OCI-M1 (cell line): ENCODE measurements at places on chromosomes 6 and 20.
A peak's percentile ranks its signal among the peaks of the same experiment; 100 is the strongest.

DNA sequence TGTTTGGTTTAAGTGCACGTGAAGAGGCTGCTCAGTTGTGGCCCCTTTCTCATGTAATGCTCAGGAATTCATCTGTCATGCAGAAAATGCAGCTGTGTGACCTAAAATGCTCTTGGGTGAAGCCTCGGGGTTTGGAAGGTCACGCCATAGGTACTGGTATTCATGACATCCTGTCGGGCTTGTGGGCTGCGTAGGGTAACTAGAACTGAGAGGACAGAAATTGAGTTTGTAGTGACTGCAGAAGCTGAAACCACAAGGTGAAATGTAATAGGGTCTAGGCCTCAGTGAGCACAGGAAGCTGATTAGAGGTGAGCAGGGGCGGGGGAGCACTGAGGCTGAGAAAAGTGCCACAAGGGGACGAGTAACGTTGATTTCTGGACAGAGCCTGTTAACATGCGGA, 128.8 kb downstream of the SOBP start:
- no peak for DNase-seq

DNA sequence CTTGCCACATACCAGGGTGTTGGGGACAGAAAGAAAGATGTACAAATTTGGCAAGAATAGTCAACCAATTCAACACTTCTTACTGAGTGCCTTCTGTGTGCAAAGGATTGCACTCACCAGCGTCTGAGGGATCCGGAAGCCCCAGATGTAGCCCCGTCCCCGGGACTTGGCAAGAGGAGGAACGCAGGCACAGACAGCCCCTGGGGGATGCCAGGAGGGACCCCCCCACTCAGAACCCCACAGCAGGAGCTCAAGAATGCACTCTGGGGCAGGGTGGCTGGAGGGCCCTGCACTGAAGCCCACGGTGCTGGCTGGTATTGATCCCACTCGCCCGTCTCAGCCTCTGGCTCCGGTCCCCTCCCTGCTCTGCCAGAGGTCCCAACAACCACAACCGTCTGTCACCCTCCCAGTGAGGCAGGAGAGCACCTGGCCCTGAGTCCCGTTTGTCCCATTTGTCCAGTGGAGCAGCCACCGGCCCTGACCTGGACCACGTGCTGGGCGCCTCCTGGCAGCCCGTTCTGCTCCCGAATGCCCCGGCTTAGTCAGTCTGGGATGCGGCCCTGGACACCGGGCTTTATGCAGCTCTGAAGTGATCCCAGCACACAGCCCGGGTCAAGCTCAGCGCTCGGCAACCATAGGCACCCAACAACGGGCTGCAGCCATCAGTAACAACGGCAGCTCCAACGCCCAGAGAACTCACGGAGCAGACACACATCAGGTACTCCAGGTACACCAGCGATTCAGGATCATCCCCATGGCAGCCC, 128.7 kb downstream of the DLL1 start:
- no peak for DNase-seq

DNA sequence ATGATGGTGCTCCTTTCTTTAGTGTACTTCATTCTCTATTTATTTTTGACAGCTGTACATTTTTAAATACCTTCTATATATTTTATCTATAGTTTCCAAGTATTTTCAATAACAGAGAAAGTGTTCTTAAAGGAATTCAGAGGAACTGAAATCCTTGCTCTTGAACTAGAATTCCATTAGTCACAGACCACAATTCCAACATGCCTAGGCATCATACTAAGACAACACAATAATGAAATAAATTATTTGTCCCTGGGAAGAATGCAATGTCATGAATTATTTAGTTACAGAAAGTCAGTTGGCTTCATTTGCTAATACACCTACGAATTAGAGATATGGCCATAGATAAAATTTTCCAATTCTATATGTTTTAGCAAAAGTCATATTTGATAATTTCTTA, 671.2 kb downstream of the EPHA7 start:
- no peak for DNase-seq

- DNase-seq: no peak
Observed at GRCh38 chr6:149168968-149169367, 148.5 kb upstream of the TAB2 start.

DNA sequence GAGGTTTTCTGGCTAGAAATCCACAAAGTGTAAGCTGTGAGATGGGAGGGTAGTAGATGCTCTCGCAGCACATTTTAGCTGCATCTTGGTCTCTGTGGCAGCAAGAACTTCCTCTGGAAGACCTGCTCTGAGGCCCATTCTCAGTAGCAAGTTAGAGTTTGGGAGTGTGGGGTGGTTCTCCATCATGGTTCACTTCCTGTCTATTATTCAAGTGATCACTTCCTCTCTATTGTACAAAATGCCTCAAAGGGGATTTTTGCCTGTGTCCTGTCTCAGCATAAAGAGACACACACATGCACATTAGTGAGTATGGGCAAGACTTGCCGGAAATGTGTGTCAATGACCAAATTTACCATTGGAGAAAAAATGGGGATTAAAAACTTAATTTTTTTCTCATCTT, 42.5 kb downstream of the LYRM2 start:
- no peak for DNase-seq

- no peak for DNase-seq
Observed at GRCh38 chr6:167717455-167717854, 109.3 kb upstream of the AFDN start.

- no peak for DNase-seq
Observed at GRCh38 chr20:2065099-2065498, 36.5 kb upstream of the STK35 start.

- peak; percentile 95 for DNase-seq
Observed at GRCh38 chr6:146914489-146915483, 289.4 kb upstream of the STXBP5 start.

- no peak for DNase-seq
Observed at GRCh38 chr6:21845439-21846140, 252.0 kb downstream of the SOX4 start.

- no peak for DNase-seq
Observed at GRCh38 chr6:163165922-163166321, 248.6 kb upstream of the QKI start.

DNA sequence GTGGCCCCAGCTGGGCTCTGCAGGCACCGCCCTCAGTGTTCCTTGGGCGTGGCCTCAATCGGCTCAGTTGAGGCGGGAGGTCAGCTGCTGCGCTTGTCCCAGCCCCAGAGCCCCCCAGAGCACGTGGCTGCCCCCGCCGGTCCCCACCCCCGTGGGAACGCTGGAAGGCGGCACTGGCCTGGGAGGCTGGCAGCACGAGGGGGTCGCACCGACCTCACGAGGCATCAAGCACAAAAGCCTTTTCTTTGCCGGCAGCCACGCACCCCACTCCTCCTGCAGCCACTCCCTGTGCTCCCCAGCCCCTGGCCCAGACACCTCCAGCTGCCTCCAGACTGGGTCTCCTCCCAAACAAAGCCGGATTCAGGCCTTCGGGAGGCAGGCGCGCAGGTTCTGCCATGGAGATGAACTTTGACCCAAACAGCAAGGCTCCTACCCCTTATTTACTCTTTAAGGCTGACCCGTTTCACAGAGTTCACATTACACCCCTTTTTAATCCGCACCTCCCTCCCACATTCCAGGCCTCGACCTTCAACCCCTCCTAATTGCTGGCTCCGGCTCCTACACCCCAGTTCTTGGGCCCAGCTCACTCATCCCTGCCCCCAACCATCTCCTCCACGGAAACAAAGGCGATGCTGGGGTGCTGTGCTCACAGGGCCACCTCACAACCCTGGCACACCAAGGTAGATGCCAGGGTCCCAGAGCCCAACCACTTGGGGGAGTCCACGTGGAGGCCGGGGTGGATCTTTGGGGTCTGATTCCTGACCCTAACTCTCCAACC, 111.7 kb downstream of the NOL4L start:
- DNase-seq: no peak

- peak; percentile 66 for DNase-seq
Observed at GRCh38 chr6:50128420-50129005, 78.8 kb upstream of the DEFB112 start.

DNA sequence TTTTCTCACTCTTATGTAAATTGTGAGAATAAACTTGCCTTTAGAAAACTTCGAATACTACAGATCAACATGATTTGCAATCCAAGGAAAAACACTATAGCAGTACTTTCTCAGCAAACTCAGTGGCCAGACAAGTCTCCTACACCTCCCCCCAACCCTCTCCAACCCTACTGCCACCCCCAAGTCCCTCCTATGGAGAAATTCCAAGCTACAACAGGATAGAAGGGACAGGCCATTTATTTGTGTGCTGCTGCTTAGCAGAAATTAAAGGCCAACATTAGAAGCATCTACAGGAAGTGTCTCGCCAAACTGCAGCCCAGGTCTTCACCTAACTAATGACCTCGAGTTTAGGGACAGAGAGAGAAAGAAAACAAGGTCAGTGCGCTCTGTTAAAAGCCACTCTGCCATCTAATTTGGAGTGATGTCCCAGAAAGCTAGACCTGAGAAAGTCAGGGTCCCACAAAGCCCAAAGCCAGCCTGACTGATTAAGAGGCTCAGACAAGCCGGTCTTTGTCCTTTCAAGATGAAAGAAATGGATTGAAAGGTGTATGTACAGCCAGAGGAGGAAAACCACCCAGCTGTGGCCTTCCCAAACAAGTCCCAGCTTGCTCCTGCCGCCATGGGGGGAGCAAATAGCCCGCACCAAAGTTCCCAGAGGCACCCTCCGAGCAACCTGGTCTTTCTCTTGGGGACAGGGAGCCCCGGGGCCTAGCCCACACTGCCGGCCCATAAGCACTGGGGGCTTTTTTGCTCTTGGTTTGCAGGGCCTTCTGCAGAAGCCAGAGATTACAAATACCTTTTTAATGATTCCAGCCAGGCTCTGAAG, 3.4 kb downstream of the BMP7 start:
- DNase-seq: no peak

DNA sequence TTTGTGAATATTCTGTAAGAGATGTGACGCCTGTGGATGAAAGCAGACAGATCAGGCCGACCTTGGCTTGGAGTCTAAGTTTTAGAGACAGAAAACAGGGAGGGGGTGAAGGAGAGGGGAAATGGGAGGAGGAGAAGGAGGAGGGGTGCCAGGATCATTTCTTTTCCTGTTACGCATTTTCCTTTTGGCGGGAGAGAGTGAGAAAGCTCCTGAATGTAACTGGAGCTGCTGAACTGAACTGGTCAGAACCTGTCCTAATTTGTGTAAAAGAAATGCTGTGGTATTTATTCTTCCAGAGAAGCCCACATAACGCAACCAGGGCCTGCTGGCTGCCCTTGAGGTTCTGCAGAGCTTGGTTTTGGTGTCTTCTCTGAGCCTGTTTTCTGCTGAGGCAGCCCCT, 41.9 kb downstream of the UTRN start:
- no peak for DNase-seq

DNA sequence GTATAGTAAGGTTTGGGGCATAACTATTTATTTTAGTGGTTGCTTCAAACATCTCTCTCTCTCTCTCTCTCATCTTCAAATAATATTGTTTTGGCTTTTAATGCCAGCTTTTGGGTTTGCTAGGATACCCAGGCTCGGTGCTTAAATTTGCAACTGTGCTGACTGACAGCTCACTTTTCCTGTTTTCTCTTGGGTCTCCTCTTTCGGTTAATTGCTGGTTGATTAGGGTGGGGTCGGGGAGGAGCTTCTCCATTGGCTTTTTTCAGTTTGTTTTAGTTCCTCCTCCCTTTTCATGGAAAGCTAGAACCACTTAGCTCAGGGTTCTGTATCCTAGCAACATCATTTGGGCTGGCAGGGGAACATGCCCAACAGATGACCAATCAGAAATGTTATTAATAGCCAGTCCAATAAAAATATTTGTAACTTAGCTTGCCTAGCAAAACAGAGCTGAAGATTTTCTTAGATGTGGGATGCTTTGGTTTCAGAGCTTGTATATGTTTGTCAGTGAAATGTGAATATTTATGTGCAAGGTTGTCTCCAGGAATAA, 11.3 kb downstream of the TFAP2B start:
- DNase-seq: no peak

- DNase-seq: no peak
Observed at GRCh38 chr6:12350644-12351170, 60.5 kb downstream of the EDN1 start.

GRCh38 chr20:53839423-53840176, 230.8 kb downstream of the BCAS1 start:
- no peak for DNase-seq

DNA sequence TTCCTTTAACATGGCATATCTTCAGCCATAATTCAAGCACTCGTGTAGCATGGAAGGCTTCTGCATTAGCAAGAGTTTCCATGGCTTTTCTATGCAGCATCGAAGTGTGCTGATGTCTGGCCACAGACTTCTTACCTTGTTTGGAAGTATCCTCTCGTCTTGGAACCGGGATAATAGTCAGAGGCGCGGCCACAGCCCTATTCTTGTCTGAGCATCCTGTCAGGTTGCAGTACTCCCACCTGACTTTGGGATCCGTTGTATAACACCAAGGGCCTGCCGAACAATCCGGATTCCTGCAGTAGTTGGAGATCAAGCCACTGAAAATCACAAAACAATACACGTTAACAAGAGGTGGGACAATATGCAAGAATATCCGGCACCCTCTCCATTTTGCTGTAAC, 138.9 kb downstream of the SLC22A3 start:
- DNase-seq: no peak

- peak; percentile 92 for DNase-seq
Observed at GRCh38 chr20:63553251-63553932, 567 bp upstream of the FNDC11 start.

- DNase-seq: peak; percentile 15
Observed at GRCh38 chr6:57262901-57263694, 41.0 kb upstream of the RAB23 start.

GRCh38 chr6:16414205-16414604, 175.8 kb downstream of the GMPR start:
- DNase-seq: no peak

GRCh38 chr6:21753241-21754108, 159.9 kb downstream of the SOX4 start:
- no peak for DNase-seq

DNA sequence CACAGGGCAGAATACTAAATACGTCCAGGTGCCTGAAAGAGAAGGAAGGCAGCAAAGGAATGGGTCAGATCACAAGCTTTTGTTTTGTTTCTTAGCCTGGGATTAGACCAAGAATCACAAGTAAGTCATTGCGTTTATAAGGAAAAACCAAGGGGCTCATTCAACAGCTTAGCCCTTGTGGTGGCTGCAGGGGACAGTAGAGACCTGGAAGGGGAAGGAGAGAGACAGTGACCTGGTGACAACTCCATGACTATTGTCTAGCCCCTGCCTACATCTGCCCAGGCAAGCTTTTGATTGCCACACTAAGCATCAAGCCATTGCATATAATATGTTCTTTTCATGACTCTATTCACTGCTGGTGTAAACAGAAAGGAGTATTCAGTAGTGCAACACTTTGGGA, 30.2 kb upstream of the TBC1D7 start:
- DNase-seq: peak; percentile 38

DNA sequence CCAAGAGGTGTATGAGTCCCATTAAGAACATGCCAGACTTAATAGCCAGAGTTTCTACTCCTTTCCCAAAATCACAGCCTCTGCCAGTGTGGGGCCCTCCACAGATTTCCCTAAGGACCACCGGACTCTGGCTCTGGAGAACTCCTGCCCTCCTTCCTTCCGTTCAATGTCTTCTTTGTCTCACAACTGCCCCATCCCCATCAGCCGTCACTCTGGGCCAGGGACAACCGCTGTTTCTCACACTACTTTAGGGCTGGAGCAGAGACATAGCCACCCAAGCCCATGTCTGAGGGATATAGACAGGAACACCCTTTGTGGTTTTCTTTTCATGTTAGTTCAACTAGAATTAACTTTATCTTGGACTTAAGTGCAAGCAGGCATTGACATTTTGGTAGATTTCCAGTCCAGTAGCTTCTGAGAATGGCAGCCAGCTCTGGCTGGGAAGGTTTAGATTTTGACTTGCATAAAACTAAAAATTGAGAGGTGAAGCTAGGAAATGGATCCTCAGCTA, 6.7 kb upstream of the ACSS1 start:
- DNase-seq: peak; percentile 3

- no peak for DNase-seq
Observed at GRCh38 chr6:37807656-37808055, 11.9 kb upstream of the ZFAND3 start.
